Stimulated activated CD4-positive, alpha-beta T cell treated with anti-CD3 and anti-CD28 coated beads, TNF-alpha, amount 100 ng/mL, for 1 hour (primary cell): ENCODE measurements at places on chromosomes 16 and 17.

DNA sequence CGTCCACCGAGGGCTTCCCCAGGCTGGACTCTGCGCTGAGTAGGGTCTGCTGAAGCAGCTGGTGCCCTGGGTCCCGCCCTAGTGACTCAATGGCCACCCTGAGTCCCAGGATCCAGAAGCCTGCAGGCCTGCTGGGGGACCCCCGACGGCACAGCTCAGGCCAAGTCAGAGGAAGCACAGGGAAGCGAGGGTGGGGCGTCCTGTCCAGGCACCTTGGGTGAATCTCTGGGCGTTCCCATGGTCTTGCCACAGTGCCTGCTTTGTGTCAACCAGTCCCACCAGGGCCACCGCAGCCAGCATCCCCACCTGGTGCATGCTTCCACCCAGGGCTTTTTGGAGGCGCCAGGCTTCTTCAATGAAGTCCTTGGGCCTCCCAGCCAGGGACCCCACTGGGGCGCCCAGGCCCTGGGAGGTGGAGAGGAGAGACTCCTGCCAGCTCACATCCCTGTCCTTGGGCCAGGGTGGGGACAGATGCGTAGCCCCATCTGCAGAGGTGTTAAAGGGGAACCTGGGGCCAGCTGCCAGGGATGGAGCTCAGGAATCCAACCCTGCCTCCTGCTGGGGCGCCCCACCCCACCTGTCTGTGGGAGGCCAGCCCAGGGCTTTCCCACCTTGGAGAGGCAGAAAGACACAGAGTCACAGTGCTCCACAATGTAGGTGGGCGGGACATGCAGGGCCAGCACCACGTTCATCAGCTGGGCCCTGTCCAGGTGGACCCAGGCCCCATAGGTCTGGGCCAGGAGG, 17.8 kb downstream of the TMEM235 start:
- no peak for DNase-seq

DNA sequence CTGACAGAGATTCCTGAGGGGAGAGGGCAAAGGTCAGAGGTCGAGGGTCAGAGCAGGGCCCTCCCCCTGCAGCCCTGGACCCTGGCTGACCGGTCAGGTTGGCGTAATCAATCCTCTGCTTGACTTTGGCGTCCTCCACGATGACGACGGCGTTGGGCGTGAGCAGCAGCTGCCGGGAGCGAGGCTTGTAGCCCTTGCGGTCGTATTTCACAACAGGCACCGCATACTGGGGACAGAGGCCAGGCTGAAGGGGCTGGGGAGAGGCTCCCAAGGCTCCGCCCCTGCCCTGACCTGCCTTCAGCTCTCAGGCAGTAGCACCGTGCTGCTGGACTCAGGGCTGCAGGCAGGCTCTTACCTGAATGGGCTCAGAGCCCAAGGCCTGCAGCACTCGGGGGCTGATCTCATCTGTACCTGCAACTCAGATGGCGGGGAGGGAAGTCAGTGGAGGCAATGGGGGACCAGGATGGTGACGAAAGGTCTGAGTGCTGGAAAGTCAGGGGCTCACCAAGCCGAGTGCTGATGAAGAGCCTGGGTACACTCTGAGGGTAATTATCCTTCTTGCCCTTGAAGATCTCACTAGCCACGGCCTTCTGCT, 12.0 kb upstream of the CRK start:
- DNase-seq, result no peak

GRCh38 chr17:44007346-44008204, 3.2 kb downstream of the NAGS start:
- no peak for DNase-seq

GRCh38 chr17:40517286-40517662, 15.9 kb upstream of the TNS4 start:
- no peak for DNase-seq

GRCh38 chr16:8402981-8403843, 187.1 kb downstream of the TMEM114 start:
- DNase-seq, result no peak

- DNase-seq, result no peak
These were observed 487 bp downstream of the POLG2 start for GRCh38 chr17:64496348-64496785.

DNA sequence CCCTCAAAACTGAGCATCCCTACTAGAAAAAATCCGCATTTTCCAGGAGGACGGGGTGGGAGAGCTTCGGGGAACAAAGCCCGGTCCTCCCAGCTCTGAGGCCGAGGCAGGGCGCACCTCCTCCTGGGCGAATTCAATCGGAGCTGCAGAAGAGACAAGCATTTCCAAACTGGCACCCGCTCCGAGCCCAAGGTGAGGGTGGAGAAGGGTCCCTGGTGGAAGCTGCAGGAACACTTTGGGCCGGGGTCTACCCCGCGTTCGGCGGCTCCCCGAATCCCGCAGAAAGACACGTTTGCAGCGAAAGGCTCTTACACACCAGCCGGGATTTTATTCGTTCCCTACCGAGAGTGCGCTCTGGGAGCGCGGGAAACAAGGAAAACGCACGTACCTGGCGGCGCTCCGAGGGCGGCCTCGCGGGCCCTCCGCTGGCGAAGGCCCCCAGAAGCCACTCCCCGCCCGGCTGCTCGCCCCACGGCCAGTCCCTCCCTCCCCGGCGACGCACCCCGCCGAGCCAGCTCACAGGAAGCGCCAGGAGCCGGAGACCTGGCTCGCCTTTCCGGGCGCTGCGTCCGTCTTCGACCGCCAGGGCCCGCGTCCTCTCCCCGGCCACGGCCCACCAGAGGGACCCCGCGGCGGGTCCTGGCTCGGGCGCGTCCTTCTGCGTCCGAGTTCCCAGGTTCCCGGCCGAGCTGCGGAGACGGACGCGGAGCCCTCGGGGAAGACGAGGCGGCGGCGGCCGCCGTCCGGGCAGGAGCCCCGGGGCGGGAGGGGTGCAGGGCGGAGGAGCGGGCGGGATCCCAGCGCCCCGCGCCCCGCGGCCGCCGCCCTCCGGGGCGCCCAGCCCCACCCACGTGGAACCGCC, 49.8 kb upstream of the BAHCC1 start:
- no peak for DNase-seq

GRCh38 chr16:69328854-69329316, 1.5 kb downstream of the PDF start:
- no peak for DNase-seq

- DNase-seq, result no peak
These were observed 34.3 kb upstream of the CBX4 start for GRCh38 chr17:79873583-79873982.

DNA sequence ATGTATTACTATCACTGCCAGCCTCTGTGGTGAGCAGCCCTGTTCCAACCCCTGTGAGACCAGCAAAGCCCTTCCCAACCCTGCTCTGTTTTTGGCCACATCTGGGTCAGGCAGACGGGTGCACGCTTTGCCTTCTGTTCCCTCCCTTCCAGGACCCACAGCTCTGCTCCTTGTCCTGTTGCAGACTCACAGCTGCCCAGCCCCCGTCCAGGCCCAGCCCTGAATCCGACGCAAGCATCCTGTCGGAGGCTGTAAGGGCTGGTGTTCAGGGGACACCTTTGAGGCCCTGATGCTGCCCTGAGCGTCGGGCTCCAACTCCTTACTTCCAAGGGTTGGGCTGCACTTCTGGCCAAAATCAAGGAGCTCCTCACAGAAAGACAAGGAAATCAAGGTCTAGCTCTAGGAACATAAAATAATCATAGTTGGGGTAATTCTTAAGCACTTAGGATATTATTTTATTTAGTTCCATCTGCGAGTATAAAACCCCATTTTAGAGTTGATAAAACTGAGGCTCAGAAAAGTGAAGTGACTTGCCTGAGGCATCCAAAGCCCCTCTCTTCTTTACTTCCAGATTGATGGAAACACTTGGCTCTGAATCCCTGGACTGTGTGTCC, 14.3 kb upstream of the SRCIN1 start:
- DNase-seq, result no peak

DNA sequence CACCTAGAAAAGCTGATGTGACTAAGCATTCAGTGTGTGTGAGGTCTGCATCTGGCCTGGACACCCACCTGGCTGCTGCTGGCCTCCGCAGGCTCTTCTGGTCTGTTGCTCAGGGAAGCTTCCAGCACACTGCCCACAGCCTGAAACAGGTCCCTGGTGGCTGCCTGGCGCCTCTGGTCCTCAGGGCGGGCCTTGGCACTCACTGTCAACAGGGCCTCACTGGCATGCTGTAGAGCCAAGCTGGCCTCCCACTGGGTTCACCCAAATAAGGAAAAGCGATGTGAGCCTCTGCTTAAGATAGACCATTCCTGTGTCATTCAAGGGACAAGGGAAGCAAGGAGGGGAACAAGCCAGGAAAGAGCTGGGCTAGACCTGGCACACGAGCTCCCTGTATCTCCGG, 70.6 kb upstream of the BCO1 start:
- no peak for DNase-seq

- no peak for DNase-seq
These were observed 13.8 kb downstream of the ARSG start for GRCh38 chr17:68305142-68305541.

DNA sequence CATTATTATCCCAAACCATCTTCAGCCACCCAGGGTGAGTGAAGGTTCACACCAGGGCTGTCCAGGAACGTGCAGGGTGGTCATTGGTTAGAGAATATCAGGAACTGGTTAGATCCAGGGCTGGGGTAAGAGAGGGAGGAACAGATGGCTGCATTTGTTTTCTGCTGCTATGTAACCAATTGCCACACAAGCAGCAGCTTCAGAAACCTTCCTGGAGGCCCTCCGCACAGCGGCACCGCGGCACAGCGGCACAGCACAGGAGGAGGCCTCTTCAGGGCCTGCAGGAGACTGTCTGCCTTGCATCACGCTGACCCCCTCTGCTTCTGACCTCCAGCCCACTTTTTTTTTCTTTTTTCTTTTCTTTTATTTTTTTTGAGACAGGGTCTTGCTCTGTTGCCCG, 86.1 kb downstream of the KCNJ12 start:
- DNase-seq, result no peak

DNA sequence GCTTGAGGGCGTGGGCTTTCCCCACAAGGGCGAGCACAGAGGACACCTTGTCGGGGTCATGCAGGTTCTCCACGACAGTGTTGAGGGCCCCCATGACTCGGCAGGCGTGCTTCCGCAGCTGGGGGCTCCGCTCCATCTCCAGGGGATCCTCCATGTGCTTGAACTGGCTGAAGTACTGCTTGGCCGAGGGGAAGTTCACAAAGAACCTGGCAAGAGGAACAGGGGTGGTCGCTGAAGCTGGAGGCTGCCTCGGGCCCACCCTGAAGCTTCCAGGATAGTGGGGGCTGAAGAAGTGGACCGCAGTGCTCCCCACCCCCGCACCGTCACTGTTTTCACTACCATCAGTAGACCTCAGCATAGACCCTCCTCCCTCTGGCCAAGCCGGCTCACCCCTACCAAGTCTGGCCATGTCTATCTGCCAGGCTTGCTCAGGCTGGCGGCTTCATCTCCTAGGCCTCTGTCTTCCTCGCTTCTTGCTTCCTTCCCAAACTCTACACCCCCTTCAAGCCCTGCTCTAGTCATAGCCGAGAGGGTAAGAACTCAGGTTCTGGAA, 5.9 kb downstream of the CYGB start:
- no peak for DNase-seq

DNA sequence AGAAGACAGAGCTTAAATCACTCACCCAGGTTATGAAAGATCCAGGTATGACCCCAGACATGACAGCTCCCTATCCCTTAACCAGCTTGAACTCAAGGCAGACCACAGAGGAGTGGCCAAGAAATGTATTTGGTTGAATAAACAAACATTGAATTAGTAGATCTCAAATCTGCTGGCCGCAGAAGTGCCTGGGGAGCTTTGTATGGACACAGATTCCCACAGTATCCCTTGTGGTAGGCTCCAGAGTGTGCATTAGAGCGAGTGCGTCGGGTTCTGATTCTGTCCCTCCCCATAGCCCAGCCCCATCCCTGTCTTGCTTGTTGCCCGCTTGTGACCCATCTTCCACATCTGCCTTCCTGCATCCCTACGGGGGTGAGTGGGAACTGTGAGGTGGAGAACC, 118.8 kb upstream of the FOXF1 start:
- DNase-seq, result no peak

GRCh38 chr17:10758062-10758461, 28.2 kb upstream of the TMEM220 start:
- no peak for DNase-seq
